Astrocyte of the hippocampus (primary cell): ENCODE measurements at places on chromosomes 6 and 20.

DNA sequence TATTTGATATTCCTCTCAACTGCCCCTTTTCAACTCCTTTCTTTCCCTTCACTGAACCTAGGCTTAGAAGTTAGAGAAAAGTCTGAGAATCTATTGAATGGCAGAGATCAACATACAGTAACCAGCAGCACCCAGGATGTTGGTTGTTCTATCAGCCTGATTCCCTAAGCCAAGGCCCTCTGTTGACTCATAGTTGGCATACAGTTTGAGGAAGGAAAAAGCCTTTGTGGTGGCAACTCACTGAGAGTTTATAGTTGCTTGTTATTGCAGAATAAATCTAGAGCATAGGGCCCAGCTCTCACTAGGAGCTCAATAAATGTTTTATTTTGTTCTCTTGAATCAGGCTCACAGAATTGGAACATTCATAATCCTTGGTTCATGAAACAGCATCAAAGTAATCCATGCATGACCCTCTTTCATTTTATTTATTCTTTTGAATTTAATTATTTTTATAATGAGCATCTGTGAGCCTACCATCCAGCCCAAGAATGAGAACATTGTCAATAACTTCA is 119.1 kb upstream of the ADGRF1 start:
- DNase-seq, result peak; percentile 73

GRCh38 chr20:38458314-38458713 is 14.3 kb upstream of the RALGAPB start:
- DNase-seq, result no peak

GRCh38 chr20:13012886-13013285 is 4.1 kb downstream of the SPTLC3 start:
- DNase-seq, result no peak

DNA sequence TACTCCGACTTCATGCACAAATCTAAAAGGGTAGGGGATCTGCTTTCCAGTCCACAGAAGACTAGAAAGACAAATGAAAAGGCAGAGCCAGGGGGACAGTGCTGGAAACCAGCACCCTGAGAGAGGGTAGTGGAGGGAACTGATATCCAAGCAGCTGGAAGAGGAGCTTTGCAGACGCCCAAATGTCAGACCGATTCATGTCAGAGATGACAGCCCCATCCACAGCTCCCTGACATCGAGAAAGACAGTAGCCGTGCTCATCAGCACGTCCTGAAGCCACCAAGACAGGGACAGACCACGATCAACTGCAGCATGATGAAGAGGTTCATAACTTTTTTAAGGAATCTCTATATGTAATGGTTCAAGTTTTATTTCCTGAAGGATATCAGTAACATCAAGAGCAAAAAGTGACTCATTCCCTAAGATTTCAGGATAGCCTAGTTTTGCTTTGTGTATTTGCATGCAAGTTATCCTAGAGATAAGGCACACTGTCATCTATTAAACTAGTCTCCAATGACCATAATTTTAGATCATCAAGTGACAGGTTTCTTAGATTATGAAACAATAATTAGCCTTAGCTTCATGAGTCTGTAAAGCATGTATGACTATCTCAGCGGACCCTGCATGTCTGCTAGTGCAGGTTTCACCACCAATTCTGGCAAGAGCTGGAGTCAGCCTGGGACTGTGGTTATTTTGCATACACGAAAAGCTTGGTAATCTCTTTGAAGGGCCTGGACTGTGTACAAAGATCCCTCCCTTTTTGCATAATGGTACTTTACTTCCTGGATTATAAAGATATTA is 43.0 kb downstream of the PRDM1 start:
- peak; percentile 92 for DNase-seq

DNA sequence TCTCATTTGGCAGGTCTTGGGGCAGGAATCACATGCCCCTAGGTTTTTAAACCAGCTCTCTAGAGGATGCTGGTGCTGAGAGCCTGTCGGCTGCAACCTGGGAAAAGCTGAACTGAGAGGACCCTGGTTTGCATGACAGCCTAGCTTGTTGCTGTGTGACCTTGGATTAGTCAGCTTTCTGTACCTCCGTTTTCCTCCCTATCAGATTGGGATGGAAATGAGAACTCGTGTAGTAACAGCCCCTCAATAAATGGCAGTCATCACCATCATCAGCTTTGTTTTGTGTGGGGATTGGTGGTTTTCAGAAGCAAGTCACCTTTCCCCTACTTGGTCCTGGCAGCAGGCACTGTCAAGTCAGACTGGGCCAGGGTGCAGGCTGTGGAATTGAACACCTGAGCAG is 75.2 kb upstream of the MYL9 start:
- no peak for DNase-seq

DNA sequence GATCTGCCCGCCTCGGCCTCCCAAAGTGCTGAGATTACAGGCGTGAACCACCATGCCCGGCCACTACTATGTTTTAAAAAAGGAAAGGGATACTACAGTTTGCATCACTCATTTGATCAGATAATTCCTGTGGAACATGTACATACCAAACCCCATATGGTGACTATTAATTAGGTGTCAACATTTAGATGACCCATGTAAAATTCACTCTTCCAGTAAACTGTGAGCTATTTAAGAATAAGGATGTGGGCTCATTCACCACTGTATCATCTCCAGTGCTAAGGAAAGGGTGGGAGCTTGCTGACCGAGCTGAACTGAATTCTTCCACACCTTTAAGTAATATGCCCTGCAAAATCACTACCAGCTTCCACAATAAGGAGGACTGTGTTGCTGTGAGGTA is 127.5 kb downstream of the BTBD9 start:
- no peak for DNase-seq
